Stimulated activated CD8-positive, alpha-beta memory T cell treated with anti-CD3 and anti-CD28 coated beads, Interleukin-7, amount 100 ng/mL, for 1 hour (primary cell): ENCODE measurements at places on chromosomes 1 and 21.

DNA sequence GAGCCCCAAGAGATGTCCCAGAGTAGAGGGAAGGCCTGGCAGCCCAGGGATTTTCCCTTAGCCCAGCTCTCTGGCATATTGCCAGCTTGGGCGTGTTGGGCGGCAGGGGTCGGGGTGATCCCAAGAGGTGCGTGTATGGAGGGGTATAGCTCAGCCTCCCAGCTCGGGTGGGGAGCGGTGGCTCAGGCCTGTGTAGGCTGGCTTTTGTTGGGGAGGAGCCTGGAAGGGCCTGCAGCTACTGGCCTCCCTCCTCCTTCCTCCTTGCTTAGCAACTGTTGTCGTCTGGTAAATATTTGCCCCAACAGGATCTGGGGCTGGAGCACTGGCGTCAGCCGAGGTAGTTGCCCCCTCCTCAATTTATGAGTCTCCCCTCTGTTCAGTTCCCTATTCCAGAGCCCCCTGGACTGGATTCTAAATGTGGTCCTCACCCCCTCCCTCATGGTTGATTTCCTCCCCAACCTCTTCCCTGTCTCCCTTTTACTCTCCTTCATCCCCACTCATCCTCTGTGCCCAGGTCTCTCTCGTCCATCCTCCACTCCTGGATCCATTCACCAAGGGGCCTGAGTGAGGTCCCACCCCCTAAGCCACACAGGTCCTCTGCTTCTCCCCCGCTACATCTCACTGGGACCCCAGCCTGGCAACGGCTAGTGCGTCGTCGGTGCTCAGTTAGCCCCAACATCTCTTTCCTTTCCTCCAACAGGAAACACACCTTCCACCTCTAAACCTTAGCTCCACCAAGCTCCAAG, 10.3 kb upstream of the LMNA start:
- DNase-seq = no peak

DNA sequence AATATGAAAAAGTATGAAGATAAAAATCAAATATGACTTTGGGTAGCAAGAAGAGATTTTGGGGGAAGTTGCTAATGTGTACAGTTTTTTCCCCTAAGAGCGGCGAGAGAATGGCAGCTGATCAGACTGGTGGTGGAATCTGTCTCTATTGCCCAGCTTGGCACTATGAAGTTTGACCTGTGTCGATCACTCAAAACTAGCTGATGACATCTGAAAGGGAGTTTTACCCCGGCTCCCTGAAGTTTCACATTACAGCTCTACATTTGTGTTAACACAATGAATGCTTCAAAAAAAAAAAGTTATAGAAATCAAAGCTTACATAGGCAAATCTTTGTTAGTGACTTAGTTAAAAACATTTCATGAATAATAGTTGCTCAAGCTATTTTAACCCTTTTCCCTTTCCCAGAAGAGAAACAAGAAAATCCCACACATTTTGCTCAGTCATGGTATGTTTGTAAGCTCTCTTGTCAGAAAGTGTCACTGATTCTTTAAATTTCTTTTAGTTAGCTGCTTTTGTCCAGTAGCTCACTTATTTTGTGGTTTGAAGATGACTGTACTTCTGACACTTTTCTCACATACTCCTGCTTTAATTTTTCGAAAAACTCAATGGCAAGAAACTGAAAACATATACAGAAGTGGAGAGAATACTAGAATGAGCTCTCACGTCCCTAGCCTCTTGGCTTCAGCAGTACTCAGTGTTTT, 41.3 kb downstream of the DYRK1A start:
- no peak for DNase-seq

- no peak for DNase-seq
Observed at GRCh38 chr1:228249513-228250305, 41.9 kb downstream of the OBSCN start.

- DNase-seq = no peak
Observed at GRCh38 chr1:218537122-218537913, 192.2 kb downstream of the TGFB2 start.

DNA sequence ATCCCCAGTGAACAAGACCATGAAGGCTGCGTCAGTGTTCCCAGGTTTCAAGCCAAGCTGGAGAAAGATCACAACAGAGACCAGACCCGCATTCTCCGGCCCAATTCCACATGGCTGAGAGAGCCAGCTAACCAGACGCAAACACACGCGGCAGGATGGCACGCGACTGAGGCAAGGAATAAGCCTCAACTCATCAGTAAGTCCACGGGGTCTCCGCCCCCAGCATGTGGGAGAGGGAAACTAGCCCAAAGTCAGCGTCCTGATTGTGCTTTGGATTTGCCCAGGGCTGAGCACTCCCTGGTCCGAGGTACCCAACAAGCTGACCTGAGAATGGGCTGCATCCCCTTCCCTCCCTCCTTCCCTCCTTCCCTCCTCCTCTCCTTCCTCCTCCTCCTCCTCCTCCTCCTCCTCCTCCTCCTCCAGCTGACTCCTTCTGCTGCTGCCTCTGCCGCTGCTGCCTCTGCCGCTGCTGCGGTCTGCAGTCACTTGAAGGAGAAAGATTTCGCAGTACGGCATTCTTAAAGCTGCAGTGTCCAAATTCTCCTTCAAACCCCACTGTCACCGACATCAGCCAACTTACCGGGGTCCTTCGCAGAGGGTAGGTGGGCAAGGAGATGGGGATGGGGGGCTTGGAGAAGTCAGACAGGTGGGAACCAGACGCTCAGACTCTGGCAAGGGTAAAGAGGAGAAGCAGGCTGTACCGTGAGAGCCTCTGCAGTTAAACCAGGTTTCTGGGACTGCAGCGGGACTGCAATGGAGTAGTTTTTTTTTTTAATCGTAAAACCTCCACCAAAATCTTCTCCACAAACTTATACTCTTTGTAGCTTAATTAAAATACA, 33.0 kb upstream of the H6PD start:
- DNase-seq = no peak

- peak; percentile 3 for DNase-seq
Observed at GRCh38 chr1:101567582-101568189, 330.9 kb downstream of the S1PR1 start.

DNA sequence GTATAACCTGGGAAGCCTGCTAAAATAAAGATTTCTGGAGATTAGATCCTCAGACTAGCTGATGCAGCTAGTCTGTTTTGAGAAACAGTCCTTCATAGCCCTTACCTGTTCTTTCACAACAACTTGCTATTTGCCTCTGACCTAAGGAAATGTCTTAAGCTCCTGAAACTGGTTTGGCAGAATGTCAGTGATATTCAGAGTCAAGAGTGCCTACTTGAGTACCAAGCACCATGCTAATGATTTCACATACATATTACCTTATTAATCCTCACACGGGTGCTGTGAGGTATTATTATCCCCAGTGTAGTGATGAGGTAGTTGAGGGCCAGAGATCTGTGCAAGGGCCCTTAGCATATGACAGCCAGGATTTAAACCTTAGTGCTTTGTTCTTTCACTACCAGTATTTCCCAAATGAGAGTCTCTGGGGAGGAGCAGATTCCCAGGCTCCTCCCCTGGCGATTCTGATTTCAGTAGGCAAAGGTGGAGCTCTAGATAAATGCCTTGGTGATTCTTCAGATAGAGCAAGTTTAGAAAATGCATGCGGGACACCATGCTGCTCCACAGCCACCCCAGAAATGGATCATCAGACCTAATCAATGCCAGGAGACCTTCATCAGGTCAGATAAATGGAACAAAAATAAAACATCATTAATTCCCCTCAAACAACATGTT, 47.4 kb upstream of the WNT2B start:
- no peak for DNase-seq

DNA sequence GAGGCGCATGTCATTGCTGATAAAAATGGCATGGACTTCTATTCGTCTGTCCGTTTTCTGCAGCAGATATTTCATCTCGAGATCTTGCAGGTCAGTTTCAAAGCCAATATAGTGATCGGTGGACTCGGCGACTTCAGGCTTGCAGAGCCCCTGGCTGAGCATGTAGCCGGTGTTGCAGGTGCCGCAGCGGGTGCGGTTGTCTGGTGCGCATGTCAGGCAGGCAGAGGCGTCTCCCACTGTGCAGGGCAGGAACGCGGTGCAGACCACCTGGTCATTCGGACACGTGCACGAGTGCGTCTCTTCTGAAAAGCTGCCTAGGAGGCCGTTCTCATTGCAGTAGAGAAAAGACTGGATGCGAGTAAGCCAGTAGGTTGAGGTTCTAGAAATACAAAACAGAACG, 378.9 kb downstream of the BRINP3 start:
- no peak for DNase-seq

DNA sequence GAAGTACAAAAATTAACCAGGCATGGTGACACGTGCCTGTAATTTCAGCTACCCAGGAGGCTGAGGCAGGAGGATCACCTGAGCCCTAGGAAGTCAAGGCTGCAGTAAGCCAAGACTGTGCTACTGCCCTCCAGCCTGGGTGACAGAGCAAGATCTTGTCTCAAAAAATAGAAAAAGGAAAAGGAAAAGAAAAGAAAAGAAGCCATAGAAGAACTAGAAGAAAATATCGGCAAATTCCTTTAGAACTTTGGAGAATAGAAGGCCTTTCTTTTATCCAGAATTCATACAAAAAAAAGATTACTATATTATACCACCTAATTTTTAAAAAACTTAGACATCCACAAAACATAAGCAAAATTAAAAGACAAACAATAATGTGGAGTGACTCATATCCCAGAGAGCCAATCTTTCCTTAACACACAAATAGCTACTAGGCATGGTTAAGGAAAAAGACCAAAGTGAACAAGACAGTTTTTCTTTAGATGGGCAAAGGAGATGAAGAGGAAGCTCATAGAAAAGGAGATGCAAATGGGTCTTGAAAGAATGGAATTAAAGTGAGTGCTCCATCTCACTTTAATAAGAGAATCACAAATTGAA, 251.1 kb upstream of the IRF2BP2 start:
- no peak for DNase-seq

- no peak for DNase-seq
Observed at GRCh38 chr1:2961081-2961480, 60.2 kb upstream of the ACTRT2 start.

- DNase-seq = peak; percentile 17
Observed at GRCh38 chr1:51236531-51237350, 668 bp downstream of the RNF11 start.

DNA sequence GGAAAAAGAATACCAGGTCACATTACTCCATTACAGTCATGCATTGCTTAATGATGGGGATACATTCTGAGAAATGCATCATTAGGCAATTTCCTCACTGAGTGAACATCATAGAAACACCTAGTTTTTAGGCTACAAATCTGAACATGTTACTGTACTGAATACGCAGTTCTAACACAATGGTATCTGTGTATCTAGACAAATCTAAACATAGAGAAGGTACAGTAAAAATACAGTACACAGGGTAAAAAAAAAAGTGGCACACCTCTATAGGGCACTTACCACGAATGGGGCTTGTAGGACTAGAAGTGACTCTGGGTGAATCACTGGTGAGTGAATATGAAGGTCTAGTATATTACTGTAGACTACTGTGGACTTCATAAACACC, 115.7 kb downstream of the AKT3 start:
- no peak for DNase-seq

GRCh38 chr1:53634571-53634979, 104.4 kb downstream of the GLIS1 start:
- no peak for DNase-seq
